H1 (cell line): ENCODE measurements at places on chromosomes 1 and 21. TPM values are rescaled to one million over a fixed set of nuclear protein-coding genes. Genes with fewer than 3 reads are reported as not detected.

Gene AMY2B
- total RNA-seq, result 2.0 and 2.1 TPM in 2 replicates

Gene VWA5B1
- total RNA-seq, result 0.78 and 2.3 TPM in 2 replicates

Gene FAM131C
- 0.25 and 0.78 TPM in 2 replicates for total RNA-seq

Gene LCE3D
- total RNA-seq, result not detected in 2 replicates

Gene ABCD3
- 28.1 and 29.4 TPM in 2 replicates for total RNA-seq

Gene NOS1AP
- 11.4 and 12.1 TPM in 2 replicates for total RNA-seq

Gene PTGER3
- 0.82 and 1.2 TPM in 2 replicates for total RNA-seq

Gene TAS1R1
- total RNA-seq, result 0.13 TPM in 1 of 2 replicates, not detected in the other

Gene PLOD1
- total RNA-seq, result 44.9 and 53.4 TPM in 2 replicates

Gene PRPF38A
- total RNA-seq, result 70.6 and 76.2 TPM in 2 replicates

Gene MCOLN2
- 6.1 and 6.3 TPM in 2 replicates for total RNA-seq

GRCh38 chr1:226066415-226067078 lies 4.0 kb downstream of the H3-3A start:
- no peak for DNase-seq

DNA sequence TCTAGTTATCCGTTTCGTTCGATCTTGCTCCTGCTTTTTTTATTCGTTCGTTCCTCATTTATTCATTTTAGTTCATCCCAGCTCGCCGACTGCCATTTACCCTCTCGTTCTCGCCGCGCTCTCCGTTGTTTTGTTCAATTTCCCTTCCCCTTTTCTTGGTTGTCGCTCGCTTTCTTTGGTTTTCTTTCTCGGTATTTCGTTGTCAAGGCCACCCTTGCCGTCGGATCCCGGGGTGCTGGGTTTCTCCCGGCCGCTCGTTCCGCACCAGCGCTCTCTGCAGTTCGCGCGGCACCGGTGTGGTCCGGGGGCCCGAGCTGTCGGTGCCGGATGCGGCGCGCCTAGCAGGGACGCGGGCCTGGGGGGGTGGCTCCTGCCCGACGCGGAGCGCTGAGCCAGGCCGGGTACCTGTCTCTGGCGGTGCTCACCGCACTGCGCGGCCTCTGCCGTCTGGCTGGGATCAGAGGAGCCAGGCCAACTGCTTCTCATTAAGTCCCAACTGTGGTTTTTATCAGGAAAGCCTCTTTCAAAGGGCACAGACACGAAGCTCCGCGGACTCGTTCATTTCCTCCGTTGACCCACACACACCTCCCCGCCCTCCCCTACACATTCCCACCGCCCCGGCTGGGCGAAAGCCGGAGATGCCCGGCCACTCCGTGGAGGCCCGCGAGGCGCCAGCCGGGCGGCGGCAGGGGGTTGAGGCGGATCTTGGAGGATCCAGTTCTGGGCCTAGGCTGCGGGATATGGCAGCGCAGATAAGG lies 1.6 kb downstream of the ALX3 start:
- no peak for DNase-seq

GRCh38 chr1:94025383-94026340 lies 95.3 kb downstream of the ABCA4 start:
- no peak for DNase-seq

DNA sequence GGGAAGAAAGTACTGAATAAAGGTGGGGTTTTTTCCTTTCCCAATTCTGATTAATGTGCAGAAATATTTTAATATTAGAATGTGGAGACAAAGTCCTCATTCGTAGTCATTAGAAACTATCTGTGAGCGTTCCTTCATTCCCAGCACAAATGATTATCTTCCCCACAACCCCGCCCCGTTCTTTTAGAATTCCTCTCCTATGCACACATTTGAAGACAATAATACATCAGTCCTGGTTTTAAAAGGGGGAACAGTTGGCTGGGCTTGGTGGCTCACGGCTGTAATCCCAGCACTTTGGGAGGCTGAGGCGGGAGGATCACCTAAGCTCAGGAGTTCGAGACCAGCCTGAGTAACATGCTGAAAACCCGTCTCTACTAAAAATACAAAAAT lies 876 bp downstream of the ALDH9A1 start:
- no peak for DNase-seq

DNA sequence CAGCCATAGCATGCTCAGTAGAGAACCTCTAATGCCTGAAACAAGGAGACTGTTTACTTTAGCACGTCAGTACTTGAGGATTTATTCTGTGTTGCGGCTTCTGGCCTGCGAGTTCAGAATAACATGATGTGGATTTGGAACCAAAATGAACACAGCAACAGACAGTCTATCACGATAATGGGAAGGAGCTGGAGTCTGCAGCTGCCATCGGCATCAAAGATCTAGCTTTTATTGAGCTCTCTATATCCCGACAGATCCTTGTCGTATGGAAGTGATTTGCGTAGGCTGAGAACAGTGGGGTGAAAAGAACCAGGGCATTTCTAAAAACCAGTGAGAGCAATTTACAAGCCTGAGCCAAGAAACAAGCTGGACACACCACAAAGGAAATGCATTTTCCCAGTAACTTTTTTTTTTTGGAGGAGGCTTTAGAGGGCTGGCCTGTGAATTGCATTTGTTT lies 294.2 kb downstream of the KIF26B start:
- DNase-seq, result no peak

GRCh38 chr1:183697814-183698590 lies 44.9 kb upstream of the APOBEC4 start:
- no peak for DNase-seq

- no peak for DNase-seq
These were observed 3.0 kb downstream of the ARTN start for GRCh38 chr1:43936431-43937151.

DNA sequence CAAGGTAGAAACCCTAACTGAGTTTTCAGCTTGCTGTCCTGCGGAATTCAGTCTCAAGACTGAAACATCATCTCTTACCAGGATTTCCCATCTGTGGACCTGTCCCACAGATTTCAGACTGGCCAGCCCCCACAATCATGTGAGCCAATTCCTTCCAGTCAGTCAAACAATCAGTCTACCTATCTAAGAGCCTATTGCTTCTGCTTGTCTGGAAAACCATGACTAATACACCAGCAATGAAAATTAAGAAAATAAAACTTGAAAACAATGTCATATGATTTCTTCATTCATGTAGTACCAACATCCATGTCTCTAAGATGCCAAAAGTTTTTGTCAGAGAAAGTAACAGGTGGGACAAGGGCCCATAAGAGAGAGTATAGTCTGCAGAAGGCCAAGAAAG lies 57.6 kb upstream of the CRB1 start:
- DNase-seq, result no peak

- DNase-seq, result no peak
These were observed 11.7 kb upstream of the S100A11 start for GRCh38 chr1:152048416-152049009.

- no peak for DNase-seq
These were observed 13.4 kb downstream of the IBA57 start for GRCh38 chr1:228178737-228179684.

GRCh38 chr1:241677201-241677600 lies 25.1 kb downstream of the WDR64 start:
- DNase-seq, result no peak

DNA sequence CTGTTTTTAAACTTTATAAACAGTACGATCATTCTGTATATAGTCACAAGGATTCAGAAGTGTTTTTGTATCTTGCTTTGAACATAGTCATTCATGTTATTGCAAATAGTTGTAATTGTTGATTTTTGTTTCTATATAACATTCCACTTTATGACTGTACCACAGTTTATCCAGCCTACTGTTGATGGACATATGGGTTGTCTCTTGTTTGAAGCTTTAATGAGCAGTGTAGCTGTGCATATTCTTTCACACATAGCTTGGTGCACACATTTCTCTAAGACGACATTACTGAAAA lies 6.1 kb downstream of the CD101 start:
- DNase-seq, result no peak

DNA sequence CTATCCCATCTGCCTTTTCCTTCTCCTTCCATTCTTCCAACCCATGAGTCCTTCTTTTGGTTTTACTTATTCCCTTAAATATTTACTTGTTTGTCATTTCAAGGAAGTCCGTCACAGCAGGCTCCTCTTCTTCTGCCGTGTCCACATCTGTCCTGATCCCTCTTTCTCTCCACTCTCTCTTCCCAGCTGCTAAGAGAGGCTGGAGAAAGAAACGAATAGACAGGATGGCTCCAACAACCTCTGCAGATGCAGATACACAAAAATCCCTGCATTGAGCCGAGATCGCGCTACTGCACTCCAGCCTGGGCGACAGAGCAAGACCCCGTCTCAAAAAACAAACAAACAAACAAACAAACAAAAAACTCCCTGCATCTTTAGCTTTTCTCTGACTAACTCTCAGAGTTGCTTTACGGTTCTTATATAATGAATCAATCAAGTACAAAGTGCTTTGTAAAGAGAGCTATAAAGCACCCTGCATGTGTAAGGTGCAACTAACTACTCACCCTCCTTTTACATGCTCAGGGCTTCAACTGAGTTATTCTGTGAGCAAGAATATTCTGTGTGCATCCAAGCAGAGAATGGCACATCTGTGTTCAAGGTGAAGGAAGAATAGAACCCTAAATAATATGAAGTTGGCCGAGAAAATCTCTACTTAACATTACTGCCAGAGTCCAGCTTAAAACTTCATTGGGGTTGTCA lies 3.8 kb upstream of the SAMD13 start:
- no peak for DNase-seq

DNA sequence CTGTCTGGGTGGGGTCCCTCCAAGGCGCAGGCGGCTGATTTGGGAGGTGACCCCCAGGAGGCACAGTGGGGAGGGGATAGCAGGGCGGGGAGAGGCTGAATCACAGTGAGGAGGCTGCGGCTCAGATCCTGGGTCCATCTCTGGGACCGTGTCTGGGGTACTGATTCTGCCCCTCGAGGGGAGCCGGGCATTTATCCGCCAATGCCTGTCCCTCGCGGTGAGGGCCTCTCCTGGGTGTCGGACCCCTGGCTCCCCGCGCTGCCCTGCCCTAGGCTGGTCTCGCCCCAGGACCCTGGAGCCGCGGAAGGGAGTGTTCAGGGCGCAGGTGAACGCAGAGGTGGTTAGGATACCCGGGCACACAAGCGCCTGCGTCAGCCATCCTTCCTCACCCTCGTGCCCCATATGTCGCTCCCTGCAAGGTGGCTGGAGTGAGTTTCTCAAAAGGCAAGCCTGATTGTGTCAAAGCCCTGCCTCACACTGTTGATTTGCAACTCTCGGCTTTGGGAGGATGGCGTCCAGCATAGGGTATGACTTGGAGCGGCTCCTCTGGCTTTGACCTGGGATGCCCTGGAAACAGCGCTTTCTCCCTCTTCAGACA lies 530.9 kb downstream of the PTPRU start:
- DNase-seq, result no peak

- DNase-seq, result no peak
These were observed 318.8 kb upstream of the FAM78B start for GRCh38 chr1:166485620-166486019.

GRCh38 chr21:45177039-45177438 lies 102.7 kb downstream of the ADARB1 start:
- DNase-seq, result no peak

- no peak for DNase-seq
These were observed 79.9 kb downstream of the LAMC1 start for GRCh38 chr1:183103147-183103546.

- DNase-seq, result no peak
These were observed 4.1 kb downstream of the COL6A1 start for GRCh38 chr21:45985471-45986315.

GRCh38 chr1:150534002-150534401 lies 15.2 kb upstream of the ADAMTSL4 start:
- DNase-seq, result no peak

DNA sequence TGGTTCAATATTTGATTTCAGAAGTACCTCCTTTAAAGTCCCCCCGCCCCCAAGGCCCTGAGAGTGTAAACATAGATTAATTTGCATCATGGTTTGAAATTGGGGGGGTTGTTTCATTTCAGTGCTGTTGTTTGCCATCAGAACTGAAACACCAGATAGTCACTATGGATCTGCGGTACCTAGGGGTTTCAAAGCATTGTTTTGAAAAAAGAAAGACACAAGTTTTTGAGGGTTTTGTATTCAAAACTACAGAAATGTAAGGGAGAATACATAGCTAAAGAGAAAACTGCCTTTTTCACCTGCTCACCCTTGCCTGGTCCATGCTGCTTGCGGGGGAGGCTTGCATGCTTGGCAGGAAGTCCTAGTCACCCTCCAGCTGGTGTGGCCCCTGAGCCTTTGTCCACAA lies 59.3 kb downstream of the ACP6 start:
- no peak for DNase-seq

DNA sequence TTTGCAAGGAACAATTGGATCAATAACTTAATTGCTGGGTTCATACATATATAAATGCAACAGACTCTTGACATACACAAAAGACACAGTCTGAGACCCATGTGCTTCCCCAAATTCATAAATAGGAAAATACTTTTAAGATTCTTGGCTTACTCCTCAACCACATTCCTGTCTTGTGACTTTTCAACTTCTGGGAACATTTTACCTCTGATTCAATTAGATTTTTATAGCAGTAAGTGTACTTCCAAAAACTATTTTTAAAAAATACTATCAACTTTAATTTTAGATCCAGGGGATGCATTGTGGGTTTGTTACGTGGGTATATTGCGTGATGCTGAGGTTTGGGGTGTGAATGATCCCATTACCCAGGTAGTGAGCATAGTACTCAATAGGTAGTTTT lies 406.7 kb downstream of the RPS6KC1 start:
- DNase-seq, result no peak

GRCh38 chr1:208025031-208025430 lies 114.1 kb upstream of the CD34 start:
- no peak for DNase-seq

DNA sequence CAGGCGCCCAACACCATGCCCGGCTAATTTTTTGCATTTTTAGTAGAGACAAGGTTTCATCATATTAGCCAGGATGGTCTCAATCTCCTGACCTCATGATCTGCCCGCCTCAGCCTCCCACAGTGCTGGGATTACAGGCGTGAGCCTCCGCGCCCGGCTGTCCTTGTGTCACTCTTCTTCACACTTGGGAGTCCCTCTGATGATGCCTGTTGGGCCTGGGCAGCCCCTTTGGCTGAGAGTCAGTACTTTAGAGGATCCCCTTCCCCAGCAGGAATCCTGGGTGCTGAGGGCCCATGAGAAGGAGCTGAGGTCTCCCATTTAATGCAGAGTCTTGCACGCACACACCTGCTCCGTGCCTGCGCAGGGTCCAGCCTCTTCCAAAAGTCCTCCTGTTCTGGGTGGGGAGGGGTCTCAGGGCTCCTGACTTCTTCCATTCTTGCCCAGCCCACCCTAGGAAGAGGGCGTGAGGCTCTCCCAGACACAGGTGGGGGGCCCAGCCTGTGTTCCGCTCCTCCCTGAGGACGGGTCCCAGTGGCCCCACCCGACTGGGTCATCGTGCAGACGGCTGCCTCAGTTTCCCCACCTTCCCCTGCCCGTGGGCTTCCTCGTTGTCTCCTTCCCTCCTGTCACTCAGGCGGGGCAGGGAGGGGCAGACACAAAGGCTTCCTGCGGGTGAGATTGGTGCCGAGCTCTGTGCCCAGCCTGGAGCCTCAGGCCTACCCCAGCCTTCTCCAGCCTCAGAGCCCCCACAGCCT lies 3.9 kb downstream of the TTLL10 start:
- no peak for DNase-seq

GRCh38 chr1:53328009-53328461 lies at the start of gene LRP8:
TSS of gene LRP8 (minus strand) at chr1:53328070. CDS start at chr1:53327912, 158 bp downstream.
- DNase-seq, result peak; percentile 82
